ENCODE measurements at places on chromosomes 3 and 15.

- no peak for DNase-seq
Observed at GRCh38 chr15:43913941-43914340, 87.1 kb downstream of the WDR76 start.

DNA sequence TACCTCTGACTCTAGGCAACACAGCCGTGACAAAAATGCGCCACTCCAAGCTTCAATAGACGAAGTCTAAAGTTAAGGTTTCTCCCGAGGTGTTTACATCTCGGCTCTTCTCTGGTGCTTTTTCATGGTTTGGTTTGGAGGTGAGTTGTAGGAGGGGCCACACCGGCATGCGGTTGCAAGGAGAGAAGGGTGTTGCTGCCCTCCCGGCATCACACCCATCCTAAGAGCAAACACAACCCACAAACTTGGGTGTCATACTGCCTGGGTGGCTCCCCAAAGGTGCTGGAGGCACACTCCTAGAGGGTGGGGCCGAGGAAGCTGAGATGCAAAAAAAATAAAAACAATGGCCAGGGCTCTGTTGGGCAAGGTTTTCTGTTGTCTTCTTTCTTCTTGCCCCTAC is 225.2 kb upstream of the ICE2 start:
- no peak for DNase-seq

DNA sequence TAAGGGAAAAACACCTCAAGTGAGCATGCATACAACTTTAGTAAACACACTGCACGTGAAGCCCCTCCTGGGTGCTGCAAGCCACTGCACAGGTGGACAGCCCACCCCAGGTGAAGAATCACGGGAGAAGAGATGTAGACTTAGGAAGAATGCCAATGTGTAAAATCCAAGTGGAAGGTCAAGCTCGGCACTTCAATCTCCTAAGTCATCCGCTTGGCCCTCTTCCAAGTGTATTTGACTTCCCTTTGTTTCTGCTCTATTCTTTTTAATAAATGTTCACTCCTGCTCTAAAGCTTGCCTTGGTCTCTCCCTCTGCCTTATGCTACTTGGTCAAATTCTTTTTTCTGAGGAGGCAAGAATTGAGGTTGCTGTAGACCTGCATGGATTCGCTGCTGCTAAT is 316.6 kb downstream of the EDEM1 start:
- DNase-seq: no peak

GRCh38 chr3:32848215-32848614 is 30.4 kb downstream of the TRIM71 start:
- no peak for DNase-seq

DNA sequence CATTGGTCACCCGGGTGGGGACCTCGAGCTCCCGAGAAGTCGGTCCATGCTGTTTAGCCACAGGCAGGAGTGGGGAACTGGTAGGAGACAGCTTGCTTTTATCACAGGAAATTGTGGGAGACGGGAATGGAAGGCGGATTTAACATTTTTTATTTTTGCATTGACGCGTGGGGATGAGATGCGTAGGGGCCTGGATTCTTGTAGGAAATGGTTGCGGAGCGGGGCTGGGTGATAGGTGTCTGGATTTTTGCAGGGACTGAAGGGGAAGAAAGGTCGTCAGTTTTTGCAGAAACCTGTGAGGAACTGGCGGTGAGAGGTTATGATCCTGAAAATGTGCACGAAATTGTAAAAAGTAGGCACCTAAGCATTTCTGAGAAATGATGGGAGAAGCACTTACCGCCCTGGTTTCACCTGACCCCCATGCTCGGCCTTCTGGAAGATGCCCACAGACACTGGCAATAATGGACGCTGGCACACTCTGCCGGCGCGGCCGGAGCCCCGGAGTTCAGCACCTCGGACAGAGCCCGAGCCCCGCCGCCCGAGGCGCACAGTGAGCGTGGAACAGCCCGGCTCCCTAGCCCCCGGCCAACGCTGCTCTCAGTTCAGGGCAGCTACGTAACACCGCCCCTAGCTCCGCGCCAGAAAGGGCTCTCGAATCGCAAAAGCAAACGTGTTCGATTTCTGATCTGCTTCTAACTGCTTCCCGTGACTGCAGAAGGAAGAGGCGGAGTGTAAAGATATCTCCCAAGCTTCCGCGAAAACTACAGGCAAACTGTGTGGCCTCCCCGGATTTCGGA is 928 bp downstream of the ANKRD34C start:
- DNase-seq: no peak

DNA sequence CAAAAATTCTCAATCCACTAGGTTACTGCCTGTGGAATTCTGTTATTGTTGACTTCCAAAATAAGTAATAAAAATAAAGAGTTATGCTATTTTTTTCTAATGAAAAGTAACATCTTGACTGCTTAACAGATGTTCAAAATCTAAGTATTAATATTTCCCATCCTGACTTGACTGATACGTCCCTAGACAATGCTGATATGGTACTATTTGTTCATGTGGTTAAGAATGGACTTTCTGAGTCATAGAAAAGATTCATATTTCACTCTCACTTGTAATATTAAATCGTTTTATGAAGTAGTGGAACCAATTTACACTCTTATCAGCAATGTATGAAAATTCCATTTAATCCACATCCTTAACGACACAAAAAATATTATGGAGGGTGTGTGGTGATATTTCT is 104.8 kb upstream of the PLSCR5 start:
- DNase-seq: no peak

All from SHP77 (cell line).